Stomach (tissue), 19 donors: ENCODE measurements at places on chromosomes 7 and 10. TPM values are rescaled to one million over a fixed set of nuclear protein-coding genes. Genes with fewer than 3 reads are reported as not detected.

GRCh38 chr10:15254808-15255648 is 86.5 kb upstream of the NMT2 start:
- DNase-seq: peak; percentile 79

GRCh38 chr7:91557789-91558404 is 293.7 kb downstream of the FZD1 start:
- DNase-seq: no peak

GRCh38 chr7:130277763-130278643 is 11.3 kb downstream of the CPA2 start:
- peak; percentile 90 for DNase-seq

The GHRHR gene
- not detected for total RNA-seq

The VPS37D gene
- not detected for total RNA-seq

- DNase-seq: no peak
These were observed 74.1 kb upstream of the DUSP5 start for GRCh38 chr10:110423650-110424049.
